ENCODE measurements at places on chromosomes 1 and 21. TPM values are rescaled to one million over a fixed set of nuclear protein-coding genes. Genes with fewer than 3 reads are reported as not detected.

DNA sequence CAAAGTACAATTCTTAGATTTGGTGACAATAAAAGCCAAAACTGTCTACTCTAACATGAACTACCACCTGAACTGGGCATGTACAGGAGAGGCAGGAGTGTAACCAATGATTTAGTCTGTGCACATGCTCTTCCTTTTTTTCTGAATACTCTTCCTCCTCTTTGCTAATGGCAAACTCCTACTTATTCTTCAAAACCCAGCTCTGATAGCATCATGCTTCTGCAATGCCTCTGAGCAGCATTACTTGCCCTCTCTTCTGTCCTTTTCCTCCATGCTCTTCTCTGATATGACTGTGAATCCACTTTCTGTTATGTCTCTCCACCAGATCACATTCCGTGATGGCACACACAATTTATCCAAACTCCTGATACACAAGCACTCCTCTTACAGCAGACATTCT, 31.4 kb downstream of the CNN3 start:
- DNase-seq = no peak

GRCh38 chr1:46523496-46524353, 27.7 kb downstream of the KNCN start:
- DNase-seq = no peak

DNA sequence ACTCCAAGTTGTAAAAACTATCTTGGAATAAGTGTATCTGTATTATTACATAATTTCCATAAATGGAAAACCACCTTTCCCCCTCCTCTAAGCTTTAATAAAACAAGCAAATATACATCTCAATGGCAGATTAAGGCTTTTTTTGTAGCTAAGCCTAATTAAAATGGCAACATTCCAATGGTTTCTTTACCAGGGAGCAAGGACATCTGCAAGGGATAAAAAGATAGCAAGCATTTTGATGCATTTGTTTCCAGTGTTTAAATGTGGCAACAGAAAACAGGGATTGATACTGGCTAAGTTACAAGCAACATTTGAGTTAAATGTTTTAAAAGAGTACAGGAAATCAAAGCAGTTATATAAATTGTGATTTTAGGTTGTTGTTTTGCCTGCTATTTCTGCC, 1012.7 kb downstream of the ADGRL2 start:
- no peak for DNase-seq

GRCh38 chr1:182674346-182675246, 9.8 kb downstream of the RGS8 start:
- DNase-seq = no peak

DNA sequence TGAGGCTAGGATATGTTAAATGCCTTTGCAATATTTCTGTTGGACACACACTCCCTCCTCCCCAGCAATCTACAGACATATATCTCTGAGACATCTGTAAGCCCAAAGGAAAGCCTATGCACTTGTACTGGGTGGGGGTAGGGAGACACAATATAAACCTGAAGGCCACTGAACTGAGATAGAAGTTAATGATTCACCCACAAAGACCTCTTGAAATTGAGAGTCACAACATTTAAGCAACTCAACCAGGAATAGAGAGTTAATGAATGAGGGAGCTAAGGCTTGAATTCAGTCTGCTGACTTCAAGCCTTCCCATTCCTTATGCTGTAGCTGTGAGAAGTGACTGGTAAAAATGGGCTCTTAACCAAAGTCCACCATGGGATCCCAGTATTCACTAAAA, 5.0 kb downstream of the OR10J1 start:
- DNase-seq = no peak

- no peak for DNase-seq
These were observed 1.0 kb upstream of the HP1BP3 start for GRCh38 chr1:20787840-20788795.

GRCh38 chr1:43975249-43975961, 645 bp downstream of the ATP6V0B start:
- no peak for DNase-seq

GRCh38 chr1:89966656-89967055, 28.3 kb upstream of the ZNF326 start:
- no peak for DNase-seq

- no peak for DNase-seq
These were observed 1.1 kb downstream of the UBE2J2 start for GRCh38 chr1:1272341-1273208.

DNA sequence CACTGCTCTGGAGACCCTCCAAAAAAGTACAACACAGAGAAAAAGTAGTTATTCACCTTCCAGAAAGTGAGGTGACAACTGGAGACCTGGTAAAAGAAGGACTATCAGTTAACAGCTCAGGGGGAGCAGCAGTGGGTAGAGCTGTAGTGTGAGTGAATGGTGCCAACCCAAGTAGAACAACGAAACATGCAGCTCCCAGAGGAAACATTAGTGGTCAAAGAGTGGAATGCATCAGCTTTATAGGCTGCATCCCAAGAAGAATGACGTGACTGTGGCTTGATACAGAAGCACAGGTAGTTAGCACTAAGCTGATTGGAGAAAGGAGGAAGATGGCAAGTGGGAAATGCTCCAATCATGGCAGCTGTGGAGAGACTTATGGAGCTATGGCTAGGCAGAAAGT, 275.7 kb upstream of the CAMK1G start:
- no peak for DNase-seq

DNA sequence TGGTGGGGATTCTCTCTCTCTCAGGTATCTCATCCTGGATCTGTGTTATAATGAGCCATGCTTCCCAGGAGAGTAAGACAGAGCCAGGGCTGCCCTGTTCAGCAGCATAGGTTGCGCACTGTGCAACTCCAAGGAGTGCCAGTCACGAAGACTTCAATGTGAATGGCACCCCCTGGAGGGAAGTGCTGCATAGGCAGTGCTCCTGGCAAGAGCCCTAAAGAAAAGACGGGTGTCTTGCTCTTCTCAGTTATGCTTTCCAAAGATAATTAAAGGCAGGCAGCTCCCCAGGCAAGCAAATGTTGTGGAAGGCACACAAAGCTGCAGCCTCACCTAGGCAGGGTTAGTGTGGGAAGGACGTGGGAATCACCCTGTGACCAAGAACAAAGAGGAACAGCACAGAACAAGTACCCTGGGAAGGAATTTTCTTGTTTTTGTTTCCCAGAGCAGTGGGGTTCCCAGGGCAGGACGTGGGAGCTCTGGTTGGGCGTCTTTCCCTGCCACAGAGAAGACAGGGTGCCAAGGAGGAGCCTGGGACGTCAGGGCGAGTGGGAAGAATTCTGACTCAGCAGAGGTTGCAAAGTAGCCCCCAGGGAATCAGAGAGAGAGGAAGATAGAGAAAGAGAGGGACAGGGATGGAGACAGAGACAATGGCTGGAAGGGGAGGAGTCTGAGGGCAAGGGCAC, 120.9 kb downstream of the KCNN3 start:
- DNase-seq = no peak

DNA sequence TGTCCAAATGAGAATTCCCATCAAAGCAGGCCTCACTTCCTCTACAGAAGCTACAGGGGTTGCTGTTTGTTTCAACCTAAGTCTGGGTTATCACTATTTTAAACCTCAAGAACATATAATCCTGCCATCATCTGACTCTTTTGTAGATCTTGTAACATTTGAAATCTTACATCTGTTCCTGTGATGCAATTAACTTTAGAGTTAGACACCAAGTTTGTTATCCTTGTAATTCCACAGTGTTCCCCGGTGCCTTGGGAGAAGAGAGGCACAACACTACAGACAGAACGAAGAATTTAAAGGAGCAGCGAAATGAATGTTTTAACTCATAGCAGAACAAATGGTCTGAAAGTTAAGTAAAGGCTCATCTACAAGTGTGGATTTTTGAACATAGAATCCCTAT, 116.1 kb downstream of the UCHL5 start:
- no peak for DNase-seq

DNA sequence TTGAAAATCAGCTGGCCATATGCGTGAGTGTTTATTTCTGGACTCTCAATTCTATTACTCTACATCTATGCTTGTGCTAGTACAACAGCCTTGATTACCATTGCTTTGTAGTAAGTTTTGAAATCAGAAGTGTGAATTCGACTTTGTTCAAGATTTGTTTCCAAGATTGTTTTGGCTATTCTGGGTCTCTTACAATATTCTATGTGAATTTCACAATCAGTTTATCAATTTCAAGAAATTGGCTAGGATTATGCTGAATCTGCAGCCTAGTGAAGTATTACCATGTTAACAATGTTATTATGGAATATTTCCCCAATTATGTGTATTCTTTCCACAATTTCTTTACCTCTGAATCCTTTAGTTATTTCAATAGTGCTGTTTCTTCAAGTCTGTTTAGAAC, 19.5 kb downstream of the SFPQ start:
- no peak for DNase-seq

Gene ERG
- total RNA-seq = 133 TPM

Gene ASCL5
- total RNA-seq = not detected

Gene ATP6V1G3
- not detected for total RNA-seq

Gene FCGR1A
- total RNA-seq = not detected

Gene MYOM3
- total RNA-seq = 0.59 TPM

Gene SYTL1
- total RNA-seq = 1.3 TPM

Measured in endothelial cell (in vitro differentiated cells).